ENCODE measurements at places on chromosomes 1 and 21. TPM values are rescaled to one million over a fixed set of nuclear protein-coding genes. Genes with fewer than 3 reads are reported as not detected.
A peak's percentile ranks its signal among the peaks of the same experiment; 100 is the strongest.

- DNase-seq: no peak
Measured at GRCh38 chr1:150156868-150157603, 7.3 kb downstream of the PLEKHO1 start.

DNA sequence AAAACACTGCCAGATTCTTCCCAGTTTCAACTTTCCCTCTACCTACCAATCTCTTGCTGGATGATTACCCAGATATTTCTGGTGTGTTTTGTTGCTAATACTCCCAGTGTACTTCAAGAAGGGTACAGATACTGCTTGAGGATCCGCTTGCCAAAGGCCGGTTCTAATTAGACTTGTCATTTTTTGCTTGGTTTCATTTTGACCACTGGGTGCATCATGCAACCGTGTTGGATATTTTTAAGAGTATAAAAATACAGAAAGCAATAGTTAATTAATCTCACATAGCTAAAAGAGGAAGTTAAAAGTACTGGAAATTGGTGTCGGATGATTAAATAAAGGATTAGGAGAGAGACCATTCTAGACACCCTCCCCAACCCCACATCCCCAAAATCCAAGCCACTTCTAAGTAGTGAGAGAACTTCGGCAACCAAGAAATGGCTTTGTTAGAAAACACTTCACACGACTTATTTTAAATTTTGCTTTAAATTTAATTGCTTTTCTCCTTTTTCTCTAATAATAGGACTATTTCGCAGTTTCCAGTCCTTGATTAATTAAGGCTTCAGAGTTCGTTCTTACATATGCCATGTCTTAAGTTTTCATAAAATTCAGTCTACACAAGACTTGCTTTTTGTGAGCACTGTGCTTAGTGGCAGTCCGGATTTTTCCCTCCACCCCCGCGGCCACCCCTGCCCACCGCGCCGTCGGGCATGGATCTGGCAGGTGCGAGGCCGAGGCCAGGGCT, 2.5 kb upstream of the CDKN2C start:
- no peak for DNase-seq

DNA sequence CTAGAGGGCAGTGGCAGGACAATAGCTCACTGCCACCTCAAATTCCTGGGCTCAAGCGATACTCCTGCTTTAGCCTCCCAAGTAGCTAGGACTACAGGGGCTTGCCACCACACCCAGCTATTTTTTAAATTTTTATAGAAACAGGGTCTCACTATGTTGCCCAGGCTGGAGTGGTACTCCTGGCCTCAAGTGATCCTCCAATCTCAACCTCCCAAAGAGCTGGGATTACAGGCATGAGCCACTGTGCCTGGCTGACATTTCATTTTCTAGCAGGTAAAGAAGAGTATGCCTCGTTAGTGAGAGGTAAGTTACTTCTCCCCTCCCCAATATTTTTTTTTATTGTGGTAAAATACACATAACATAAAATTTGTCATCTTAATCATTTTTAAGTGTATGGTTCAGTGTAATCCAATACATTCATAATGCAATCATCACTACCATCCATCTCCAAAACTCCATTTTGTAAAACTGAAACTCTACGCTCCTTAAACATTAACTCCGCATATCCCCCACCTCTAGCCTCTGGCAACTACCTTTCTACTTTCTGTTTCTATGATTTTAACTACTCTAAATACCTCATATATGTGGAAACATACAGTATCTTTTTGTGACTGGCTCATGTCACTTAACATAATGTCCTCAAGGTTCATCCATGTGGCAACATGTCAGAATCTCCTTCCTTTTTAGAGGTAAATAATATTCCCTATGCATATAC, 22.4 kb downstream of the ZZZ3 start:
- no peak for DNase-seq

DNA sequence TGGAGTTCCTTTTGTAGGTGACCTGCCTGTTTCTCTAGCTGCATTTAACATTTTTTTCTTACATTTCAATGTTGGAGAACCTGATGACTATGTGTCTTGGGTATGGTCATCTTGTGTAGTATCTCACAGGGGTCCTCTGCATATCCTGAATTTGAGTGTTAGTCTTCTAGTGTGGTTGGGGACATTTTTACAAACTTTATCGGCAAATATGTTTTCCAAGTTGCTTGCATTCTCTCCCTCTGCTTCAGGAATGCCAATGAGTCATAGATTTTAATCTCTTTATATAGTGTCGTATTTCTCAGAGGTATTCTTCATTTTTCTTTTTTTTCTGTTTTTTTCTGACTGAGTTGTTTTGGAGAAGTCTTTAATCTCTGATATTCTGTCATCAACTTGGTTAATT, 684.0 kb downstream of the NCAM2 start:
- no peak for DNase-seq

Gene ST6GALNAC5
- 0.17 TPM for total RNA-seq

Gene CELSR2
- 6.3 TPM for total RNA-seq

- no peak for DNase-seq
Measured at GRCh38 chr1:155650231-155650757, 38.3 kb downstream of the YY1AP1 start.

- DNase-seq: peak; percentile 77
Measured at GRCh38 chr1:153617663-153618062, 1.5 kb upstream of the S100A14 start.

DNA sequence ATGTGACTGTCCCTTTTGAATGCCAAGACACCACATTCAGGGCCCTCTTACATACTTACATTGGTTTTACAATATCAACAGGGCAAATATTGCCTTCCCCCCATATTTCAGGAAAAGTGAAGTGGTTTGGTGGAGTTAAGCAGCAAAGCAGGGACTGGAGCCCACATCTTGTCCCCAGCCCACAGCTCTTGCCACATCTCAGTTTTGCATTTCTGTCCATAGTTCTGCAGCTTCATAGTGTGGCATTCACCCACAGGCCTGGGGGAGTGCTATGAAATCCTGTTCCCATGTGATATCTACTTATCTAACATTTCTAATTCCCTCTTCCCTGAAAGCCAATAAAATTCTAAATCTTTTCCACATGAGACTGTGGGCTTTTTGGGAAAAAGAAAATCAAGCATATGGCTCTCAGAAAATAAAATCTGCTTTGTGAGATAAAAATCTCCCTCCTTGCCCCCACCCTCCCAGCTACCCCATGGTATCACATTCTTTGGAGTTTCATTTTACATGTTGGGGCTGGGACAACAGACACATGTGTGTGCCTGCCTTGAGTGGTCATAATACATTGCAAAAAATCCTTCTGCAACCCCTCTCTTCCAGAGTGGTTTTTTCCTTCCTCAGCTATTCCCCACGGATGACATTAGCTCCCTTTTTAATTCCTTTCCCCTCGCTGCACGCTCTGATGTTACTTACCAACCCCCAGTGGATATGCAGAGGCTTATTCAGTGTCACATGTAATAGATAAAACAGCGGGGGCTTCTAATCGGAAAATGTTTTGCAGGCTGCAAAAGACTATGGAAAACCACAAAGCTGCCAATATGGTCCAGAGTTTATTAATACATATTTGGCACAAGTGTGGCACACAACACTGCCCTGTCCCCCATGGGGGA, 20.5 kb upstream of the CD2 start:
- DNase-seq: no peak

Gene ZNF670
- 1.3 TPM for total RNA-seq

GRCh38 chr1:245092638-245092976, 62.2 kb upstream of the KIF26B start:
- DNase-seq: no peak

GRCh38 chr1:89098857-89099256, 27.1 kb downstream of the GBP2 start:
- DNase-seq: no peak

- DNase-seq: peak; percentile 30
Measured at GRCh38 chr1:115717541-115717940, 51.0 kb downstream of the CASQ2 start.

Gene DNM3
- 2.7 TPM for total RNA-seq

DNA sequence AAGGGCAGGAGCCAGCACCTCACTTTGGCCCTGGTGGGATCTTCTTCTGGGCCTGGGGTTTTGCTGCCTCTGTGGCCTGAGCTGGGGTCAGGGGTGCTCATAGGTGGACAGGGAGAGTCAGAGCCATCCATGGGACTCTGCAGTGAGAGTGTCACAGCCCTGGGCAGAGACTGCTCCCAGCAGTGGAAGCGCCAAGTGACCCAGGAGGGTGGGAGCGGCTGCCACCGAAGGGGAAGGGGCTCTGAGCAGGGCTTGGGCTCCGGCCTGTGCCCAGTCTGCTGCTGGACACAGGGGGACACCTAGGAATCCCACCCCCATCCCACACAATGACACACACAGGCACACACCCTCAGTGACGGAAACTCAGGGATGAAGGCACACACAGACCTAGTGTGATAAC, 368 bp downstream of the CLCNKB start:
- no peak for DNase-seq

GRCh38 chr1:3856923-3857790, at the start of the genes CEP104 and DFFB:
Gene CEP104, minus strand, starts transcription at chr1:3857211. Its CDS starts 4,804 bp downstream, at chr1:3852407.
Gene DFFB, plus strand, starts transcription at chr1:3857476. Its CDS starts 128 bp downstream, at chr1:3857604.
- peak; percentile 83 for DNase-seq

Gene ORC1
- 0.08 TPM for total RNA-seq

DNA sequence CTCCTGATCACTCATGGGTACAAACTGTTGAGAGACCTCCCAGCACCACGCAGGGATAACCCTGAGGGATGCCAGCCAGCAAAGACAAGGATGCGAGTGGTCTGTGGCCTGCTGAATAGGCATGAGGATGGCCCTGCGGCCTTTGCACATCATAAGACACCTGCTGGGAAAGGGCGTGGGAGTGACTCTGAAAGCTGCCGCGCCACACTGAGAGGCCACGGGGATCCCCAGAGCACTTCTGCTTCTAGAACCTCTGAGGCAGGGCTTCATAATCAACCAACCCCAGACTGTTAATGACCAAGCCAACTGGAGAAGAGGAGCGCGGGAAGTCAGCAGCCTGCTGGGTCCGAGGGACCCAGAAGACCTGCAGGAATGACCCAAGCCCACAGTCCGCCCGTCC, 73.8 kb downstream of the SH3BGR start:
- no peak for DNase-seq

Gene CD5L
- 1.7 TPM for total RNA-seq

- no peak for DNase-seq
Measured at GRCh38 chr21:46421191-46421750, 37.4 kb upstream of the DIP2A start.

DNA sequence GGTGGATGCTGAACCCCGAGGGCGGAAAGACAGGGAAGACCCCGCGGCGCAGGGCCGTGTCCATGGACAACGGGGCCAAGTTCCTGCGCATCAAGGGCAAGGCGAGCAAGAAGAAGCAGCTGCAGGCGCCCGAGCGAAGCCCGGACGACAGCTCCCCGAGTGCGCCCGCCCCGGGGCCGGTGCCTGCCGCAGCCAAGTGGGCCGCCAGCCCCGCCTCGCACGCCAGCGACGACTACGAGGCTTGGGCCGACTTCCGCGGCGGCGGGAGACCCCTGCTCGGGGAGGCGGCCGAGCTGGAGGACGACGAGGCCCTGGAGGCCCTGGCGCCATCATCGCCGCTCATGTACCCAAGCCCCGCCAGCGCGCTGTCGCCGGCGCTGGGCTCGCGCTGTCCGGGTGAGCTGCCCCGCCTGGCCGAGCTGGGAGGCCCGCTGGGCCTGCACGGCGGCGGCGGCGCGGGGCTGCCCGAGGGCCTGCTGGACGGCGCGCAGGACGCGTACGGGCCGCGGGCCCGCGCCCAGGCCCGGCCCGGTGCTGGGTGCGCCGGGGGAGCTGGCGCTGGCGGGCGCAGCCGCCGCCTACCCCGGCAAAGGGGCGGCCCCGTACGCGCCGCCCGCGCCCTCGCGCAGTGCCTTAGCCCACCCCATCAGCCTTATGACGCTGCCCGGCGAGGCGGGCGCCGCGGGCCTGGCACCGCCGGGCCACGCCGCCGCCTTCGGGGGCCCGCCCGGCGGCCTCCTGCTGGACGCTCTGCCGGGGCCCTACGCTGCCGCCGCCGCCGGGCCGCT, 20.7 kb downstream of the FOXO6 start:
- DNase-seq: peak; percentile 60

Gene DLGAP3
- not detected for total RNA-seq

All from heart right ventricle (tissue), 16 donors.